CD4-positive, alpha-beta T cell (primary cell): ENCODE measurements at places on chromosomes 2 and 18. TPM values are rescaled to one million over a fixed set of nuclear protein-coding genes. Genes with fewer than 3 reads are reported as not detected.

Gene KCNG2
- not detected for total RNA-seq

Gene DUSP19
- 0.50 TPM for total RNA-seq

Gene ANKZF1
- 128 TPM for total RNA-seq

Gene TSPYL6
- not detected for total RNA-seq

Gene CENPA
- 1.1 TPM for total RNA-seq

- DNase-seq: no peak
- no peaks in the 10 kb centered on the region for H3K4me1 ChIP-seq
- H3K4me3 ChIP-seq: no peak overlapping the region
- H3K27ac ChIP-seq: no peak overlapping the region
- no peaks in the 10 kb centered on the region for H3K27me3 ChIP-seq
These were observed 9.6 kb downstream of the ICA1L start for GRCh38 chr2:202861987-202862386.

DNA sequence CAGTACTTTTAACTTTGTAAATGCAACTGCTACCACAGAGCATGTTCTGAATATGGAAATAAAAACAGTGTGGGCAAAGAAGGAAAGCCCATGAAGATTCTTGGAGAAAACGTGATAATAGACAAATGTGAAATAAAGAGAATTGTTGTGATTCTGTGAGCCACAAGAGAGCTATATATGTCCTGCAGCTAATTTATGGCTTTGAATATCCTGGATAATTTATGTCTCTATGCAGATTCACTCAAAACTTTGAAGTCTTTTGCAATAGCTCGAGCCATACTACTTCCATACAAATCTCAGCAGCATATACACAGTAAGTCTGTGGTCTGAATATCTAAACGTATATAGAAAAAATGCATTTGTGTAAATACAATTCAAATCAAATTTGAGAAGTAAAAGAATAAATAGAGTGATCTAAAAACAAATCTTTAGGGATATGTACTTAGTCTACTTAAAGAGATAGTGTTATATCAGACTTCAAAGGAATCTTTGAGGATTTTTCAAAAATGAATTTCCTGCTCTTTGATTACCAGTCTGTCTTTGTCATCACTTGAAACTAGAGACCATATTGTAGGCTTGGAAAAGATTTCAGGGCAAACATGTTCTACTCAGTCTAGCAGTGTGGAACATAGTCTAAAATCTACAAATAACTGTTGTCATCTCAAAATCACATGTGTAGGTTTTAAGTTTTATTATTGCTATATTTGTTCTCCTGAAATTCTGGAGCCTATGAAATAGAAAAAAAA lies 107.1 kb downstream of the CSRNP3 start:
- DNase-seq: no peak
- H3K4me1 ChIP-seq: no peaks in the 10 kb centered on the region
- no peak overlapping the region for H3K4me3 ChIP-seq
- H3K27me3 ChIP-seq: no peaks in the 10 kb centered on the region
- H3K36me3 ChIP-seq: no peaks in the 10 kb centered on the region

DNA sequence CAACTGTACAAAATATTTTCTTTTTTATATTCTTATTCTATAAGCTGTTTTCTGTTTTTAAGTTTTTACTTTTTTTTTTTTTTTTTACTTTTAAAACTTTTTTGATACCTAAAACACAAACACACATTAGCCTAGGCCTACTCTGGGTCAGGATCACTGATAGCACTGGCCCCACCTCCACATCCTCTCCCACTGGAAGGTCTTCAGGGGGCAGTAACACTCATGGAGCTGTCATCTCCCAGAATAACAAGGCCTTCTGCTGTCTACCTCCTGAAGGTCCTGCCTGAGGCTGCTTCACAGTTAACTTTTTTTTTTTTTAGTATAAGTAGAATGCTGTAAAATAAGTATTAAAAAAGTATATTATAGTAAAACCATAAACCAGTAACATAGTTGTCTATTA lies 415.1 kb downstream of the PTPRM start:
- no peaks in the 10 kb centered on the region for H3K27me3 ChIP-seq
- no peaks in the 10 kb centered on the region for H3K36me3 ChIP-seq
- DNase-seq: no peak
- H3K4me3 ChIP-seq: no peak overlapping the region

GRCh38 chr2:72828840-72829507 lies 3.1 kb upstream of the EXOC6B start:
- H3K4me1 ChIP-seq: peaks cover 15% of the 10 kb centered on the region
- no peak for DNase-seq
- H3K27me3 ChIP-seq: no peaks in the 10 kb centered on the region
- no peaks in the 10 kb centered on the region for H3K36me3 ChIP-seq
- H3K4me3 ChIP-seq: no peak overlapping the region
- no peak overlapping the region for H3K27ac ChIP-seq

GRCh38 chr2:162457046-162457445 lies 113.1 kb downstream of the GCA start:
- no peak for DNase-seq
- no peak overlapping the region for H3K27ac ChIP-seq
- H3K27me3 ChIP-seq: no peaks in the 10 kb centered on the region
- no peaks in the 10 kb centered on the region for H3K36me3 ChIP-seq

- no peaks in the 10 kb centered on the region for H3K4me1 ChIP-seq
- H3K4me3 ChIP-seq: no peak overlapping the region
- DNase-seq: no peak
- H3K36me3 ChIP-seq: peaks cover 2% of the 10 kb centered on the region
- H3K27me3 ChIP-seq: no peaks in the 10 kb centered on the region
- no peak overlapping the region for H3K27ac ChIP-seq
These were observed 150.5 kb upstream of the SMAD7 start for GRCh38 chr18:49101236-49101635.

DNA sequence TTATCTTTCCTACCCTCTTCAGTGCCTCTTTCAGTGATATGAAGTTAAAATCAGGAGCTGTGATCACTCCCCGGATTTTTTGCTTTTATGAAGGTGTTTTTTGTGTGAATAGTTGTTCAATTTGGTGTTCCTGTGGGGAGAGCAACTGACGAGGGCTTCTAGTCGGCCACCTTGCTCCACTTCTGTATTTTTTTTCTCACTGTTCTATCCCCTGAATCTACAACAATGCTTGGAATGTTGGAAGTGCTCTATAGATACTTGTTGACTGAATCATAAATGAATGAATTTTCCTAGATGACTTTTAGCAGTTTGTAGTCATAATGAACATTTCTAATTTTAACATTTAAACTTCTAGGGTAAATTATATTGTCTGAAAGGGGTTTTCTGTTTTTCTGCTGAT lies 247.3 kb downstream of the ZNF385B start:
- H3K27me3 ChIP-seq: no peaks in the 10 kb centered on the region
- H3K27ac ChIP-seq: no peak overlapping the region
- no peak for DNase-seq
- H3K36me3 ChIP-seq: no peaks in the 10 kb centered on the region
- no peak overlapping the region for H3K4me3 ChIP-seq
- H3K4me1 ChIP-seq: no peaks in the 10 kb centered on the region

GRCh38 chr2:106584304-106584954 lies 97.3 kb downstream of the CD8B2 start:
- H3K4me3 ChIP-seq: no peak overlapping the region
- DNase-seq: no peak
- peaks cover 10% of the 10 kb centered on the region for H3K4me1 ChIP-seq
- no peak overlapping the region for H3K27ac ChIP-seq
- no peaks in the 10 kb centered on the region for H3K36me3 ChIP-seq

DNA sequence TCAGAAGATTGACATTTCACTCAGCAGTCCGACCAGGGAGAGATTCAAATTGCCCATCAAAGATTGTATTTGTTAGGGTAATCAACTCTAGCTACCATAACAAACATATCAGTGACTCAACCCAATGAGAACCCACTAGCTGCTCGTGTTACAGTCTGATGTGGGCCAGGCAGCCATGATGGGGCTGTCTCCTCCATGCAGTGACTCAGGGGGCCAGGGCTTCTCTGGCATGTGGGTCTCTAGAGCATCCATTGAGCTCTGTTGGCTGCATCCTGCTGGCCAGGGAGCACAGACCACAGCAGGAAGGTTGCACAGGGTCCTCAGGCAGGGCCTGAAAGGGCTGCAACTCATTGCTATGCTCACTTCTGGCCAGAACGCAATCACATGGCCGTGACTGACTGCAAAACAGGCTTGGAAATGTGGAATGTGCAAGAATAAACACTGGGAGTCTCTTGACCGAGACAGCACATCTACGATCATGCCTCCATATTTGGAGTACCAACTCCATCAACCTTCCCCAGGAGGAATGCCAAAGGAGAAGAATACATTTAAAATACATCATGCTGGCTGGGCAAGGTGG lies 216.8 kb downstream of the EIPR1 start:
- H3K4me3 ChIP-seq: no peak overlapping the region
- no peaks in the 10 kb centered on the region for H3K27me3 ChIP-seq
- no peak for DNase-seq
- H3K4me1 ChIP-seq: no peaks in the 10 kb centered on the region
- no peak overlapping the region for H3K27ac ChIP-seq

GRCh38 chr2:232667989-232668583 lies 29.0 kb upstream of the GIGYF2 start:
- H3K27me3 ChIP-seq: no peaks in the 10 kb centered on the region
- no peak for DNase-seq
- H3K36me3 ChIP-seq: no peaks in the 10 kb centered on the region
- H3K4me3 ChIP-seq: no peak overlapping the region
- no peak overlapping the region for H3K27ac ChIP-seq

DNA sequence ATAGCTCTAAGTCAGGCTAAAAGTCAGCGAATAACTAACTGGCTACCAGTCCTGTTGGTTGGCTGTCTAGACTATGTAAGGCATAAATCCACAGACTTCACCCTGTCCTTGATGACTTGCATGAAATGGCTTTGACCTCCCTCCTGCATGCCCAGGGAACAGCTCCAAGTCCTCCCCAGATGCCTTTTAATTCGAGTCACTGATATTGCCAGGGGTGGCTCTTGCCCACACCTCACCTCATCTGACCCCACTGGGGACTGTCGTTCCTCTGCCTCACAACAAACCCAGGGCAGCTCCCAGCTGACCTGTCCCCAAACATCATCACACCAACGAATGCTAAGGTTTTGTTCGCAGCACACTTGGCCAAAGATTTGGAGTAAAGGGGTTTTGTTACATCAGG lies 396.0 kb upstream of the ID2 start:
- H3K27ac ChIP-seq: no peak overlapping the region
- H3K4me1 ChIP-seq: peaks cover 6% of the 10 kb centered on the region
- no peak for DNase-seq
- no peaks in the 10 kb centered on the region for H3K27me3 ChIP-seq
